CD4-positive, alpha-beta T cell treated with Interleukin-21 for 1 hour (primary cell): ENCODE measurements at places on chromosomes 12 and 14.

DNA sequence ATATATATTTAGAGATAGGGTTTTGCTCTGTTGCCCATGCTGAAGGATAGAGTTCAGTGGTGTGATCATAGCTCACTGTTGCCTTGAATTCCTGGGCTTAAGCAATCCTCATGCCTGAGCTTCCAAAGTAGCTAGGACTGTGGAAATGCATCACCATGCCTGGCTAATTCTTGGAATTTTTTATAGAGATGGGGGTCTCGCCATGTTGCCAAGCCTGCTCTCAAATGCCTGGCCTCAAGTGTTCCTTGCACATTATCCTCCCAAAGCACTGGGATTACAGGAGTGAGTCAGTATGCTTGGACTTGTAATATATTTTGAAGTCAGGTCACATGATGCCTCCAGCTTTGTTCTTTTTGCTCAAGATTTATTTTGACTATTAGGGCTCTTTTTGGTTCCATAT, 178.0 kb downstream of the RPAP3 start:
- no peak for DNase-seq

DNA sequence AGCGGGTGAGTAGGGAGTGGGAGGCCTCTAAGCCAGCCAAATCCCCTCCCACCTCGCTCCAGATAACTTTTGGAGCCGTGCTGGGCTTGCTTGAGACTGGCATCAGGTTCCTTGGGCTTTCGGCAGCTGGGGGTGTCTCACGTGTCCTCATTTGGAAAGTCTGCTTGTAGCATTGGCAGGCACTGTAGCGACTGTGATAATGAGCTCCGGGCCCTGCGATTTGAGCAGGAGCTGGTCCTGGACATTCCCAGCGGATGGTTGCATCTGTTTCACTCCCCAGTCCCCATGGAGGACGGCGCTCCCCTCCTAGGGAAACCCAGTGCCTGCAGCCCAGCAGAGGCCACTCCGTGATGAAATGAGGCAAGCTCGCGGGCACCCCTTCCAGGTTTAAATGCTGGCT, 49.4 kb downstream of the DGLUCY start:
- DNase-seq, result no peak

- no peak for DNase-seq
Observed at GRCh38 chr12:124795081-124795948, 68.3 kb downstream of the SCARB1 start.

- DNase-seq, result peak; percentile 78
Observed at GRCh38 chr12:132614861-132615578, 3.6 kb upstream of the P2RX2 start.

DNA sequence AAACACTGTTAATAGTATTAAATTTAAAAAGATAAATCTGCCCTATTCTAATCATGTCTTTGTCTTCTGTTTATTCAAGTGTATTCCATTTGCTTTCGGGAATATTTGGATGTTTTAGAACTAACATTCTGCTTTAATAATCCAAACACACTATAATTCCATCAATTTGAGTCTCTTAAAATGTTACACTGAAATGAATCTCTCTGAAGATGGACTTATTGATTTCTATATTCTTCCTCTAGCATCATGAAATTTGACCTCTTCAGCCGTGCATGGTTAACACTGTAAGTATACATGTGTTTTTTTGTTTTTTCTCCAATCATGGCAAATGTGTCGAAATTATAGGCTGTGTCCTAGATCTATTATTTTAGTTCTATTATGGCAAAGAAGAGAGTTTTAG, 339.2 kb downstream of the ACSS3 start:
- no peak for DNase-seq

GRCh38 chr12:12784116-12784515, 1.3 kb upstream of the APOLD1 start:
- DNase-seq, result no peak

- DNase-seq, result no peak
Observed at GRCh38 chr12:19694627-19695026, 255.3 kb downstream of the AEBP2 start.
